ENCODE measurements at places on chromosomes 3 and 15.
A peak's percentile ranks its signal among the peaks of the same experiment; 100 is the strongest.

- peak; percentile 59 for DNase-seq
These were observed 8.4 kb downstream of the TMEM40 start for GRCh38 chr3:12750658-12751071.

- DNase-seq: no peak
These were observed 84.4 kb downstream of the GPR156 start for GRCh38 chr3:120200493-120201235.

DNA sequence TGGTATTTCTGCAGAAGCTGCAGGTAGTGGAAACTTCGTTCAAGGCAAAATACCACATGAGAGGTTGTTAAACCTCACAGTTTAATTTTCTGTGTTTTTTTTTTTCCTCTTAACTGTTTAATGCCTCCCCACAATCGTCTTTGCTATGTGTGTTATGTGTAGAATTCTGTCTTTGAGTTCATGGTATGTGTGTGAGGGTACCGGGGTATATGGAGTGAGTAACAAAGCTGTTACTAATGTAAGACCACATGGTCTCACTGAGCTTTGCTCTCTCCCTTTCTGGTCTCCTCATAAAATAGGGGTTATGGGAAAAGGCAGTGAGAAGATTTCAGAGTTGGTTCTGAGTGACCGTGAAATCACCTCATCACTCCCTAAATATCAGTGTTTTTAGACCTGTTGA is 143.6 kb downstream of the USP13 start:
- no peak for DNase-seq

DNA sequence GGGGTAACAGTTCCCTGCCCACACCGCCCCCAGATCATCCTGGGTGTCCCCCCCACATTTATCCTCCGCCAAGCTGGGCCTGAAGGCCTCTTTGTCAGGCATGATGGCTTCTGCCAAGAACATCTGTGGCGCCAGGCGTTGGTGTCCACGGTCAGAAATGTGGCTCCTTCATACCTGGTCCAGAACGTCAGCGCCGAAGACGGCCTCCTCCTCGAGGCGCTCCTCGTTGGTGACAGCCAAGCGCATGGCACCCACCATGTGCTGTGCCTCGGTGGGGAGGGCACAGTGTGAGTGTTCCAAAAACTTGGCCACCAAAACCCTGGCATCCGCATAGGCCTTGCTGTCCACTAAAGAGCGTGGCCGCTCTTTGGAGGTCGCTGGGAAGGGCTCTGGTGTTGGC is 146.5 kb downstream of the NSMCE3 start:
- DNase-seq: no peak

- DNase-seq: no peak
These were observed 1.7 kb downstream of the LYSMD4 start for GRCh38 chr15:99731336-99732123.

DNA sequence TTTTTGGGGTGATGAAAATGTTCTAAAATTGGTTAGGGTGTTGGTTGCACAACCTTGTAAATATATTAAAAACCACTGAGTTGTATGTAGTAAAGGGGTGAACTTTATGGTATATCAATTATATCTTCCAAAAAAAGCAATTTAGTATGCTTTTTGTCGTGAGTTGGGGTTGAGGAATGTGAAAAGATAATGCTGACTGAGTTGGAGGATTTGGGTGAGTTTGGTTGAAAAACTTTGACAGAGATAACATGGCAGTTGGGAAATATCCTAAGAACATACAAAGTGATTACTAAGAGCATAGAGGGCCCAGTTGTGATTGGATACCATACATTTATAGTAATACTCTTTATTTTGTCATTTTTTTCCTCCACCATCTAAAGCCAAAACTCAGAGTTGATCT is 33.6 kb downstream of the HMG20A start:
- no peak for DNase-seq

GRCh38 chr3:38346587-38347410 is at the start of gene XYLB:
XYLB (plus strand) TSS chr3:38346785; CDS start chr3:38346869, 84 bp downstream.
- DNase-seq: peak; percentile 73

Measured in G401 (cell line).